Osteoblast (primary cell): ENCODE measurements at places on chromosomes 6 and 20. TPM values are rescaled to one million over a fixed set of nuclear protein-coding genes. Genes with fewer than 3 reads are reported as not detected.
A peak's percentile ranks its signal among the peaks of the same experiment; 100 is the strongest.

- H3K36me3 ChIP-seq: no peaks in the 10 kb centered on the region
- H3K27me3 ChIP-seq: no peaks in the 10 kb centered on the region
- H3K4me3 ChIP-seq: no peak overlapping the region
- H3K27ac ChIP-seq: no peak overlapping the region
These were observed 222.4 kb upstream of the JARID2 start for GRCh38 chr6:15023448-15023847.

GRCh38 chr20:23013429-23013828, 21.7 kb upstream of the SSTR4 start:
- no peak overlapping the region for H3K27ac ChIP-seq
- H3K4me3 ChIP-seq: no peak overlapping the region

DNA sequence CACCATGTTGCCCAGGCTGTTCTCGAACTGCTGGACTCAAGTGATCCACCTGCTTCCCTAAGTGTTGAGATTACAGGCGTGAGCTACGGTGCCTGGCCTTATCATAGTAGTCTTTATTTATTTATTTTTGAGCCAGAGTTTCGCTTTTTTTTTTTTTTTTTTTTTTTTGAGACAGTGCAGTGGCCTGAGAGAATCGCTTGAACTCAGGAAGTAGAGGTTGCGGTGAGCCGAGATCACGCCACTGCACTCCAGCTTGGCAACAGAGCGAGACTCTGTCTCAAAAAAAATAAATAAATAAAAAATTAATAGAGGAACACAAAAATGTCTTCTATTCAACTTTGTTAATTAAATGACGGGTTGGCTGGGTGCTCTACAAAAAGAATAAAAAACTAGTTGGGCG, 12.9 kb downstream of the MAPRE1 start:
- H3K4me3 ChIP-seq: no peak overlapping the region
- no peak for DNase-seq
- H3K27ac ChIP-seq: no peak overlapping the region

- H3K27me3 ChIP-seq: no peaks in the 10 kb centered on the region
- no peak overlapping the region for H3K4me3 ChIP-seq
- H3K27ac ChIP-seq: no peak overlapping the region
- no peak for DNase-seq
- peaks cover 79% of the 10 kb centered on the region for H3K36me3 ChIP-seq
- peaks cover 11% of the 10 kb centered on the region for H3K4me1 ChIP-seq
These were observed 25.3 kb downstream of the SNX5 start for GRCh38 chr20:17943343-17943742.

DNA sequence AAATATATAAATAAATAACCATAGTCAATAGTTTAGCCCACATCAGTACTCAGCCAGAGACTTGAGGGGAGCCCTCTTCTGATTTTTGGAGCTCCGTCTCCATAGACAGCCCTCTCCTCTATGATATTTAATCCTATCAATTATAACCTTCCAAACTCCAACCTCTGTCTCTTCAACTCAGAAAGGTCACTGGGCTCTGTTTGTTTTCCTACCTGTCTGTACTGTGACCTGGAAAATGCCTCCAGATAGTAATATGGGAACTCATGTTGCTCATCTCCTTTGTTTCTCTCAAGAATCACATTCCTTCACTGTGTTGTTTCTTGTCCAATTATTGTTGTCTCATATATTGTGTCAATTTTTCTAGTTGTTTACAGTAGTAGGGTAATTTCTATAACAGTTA, 409.7 kb downstream of the CDKAL1 start:
- no peaks in the 10 kb centered on the region for H3K4me1 ChIP-seq
- no peak for DNase-seq
- H3K4me3 ChIP-seq: no peak overlapping the region
- H3K36me3 ChIP-seq: no peaks in the 10 kb centered on the region
- no peak overlapping the region for H3K27ac ChIP-seq

DNA sequence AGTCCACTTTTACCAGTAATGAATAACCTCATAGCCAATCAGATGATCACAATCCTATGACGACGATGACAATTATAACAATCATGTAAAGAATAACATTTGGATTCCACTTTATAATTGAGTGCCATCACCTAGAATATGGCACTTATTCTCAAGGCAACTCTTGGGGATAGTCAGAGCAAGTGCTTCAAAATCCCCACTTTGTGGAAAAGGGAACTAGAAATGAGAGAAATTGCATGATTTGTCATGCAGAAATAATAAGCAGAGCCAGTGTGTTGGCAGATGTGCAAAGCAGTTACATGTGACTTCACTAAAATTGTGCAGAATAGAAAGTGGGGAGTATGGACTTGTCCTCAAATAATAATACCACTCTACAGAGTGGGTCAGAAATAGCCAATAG, 41.3 kb downstream of the FRK start:
- no peaks in the 10 kb centered on the region for H3K27me3 ChIP-seq
- no peaks in the 10 kb centered on the region for H3K36me3 ChIP-seq

GRCh38 chr20:49948178-49948577, 12.0 kb downstream of the RNF114 start:
- no peak for DNase-seq
- peak overlapping the region; percentile 78 for H3K27ac ChIP-seq
- no peaks in the 10 kb centered on the region for H3K27me3 ChIP-seq
- peaks cover 69% of the 10 kb centered on the region for H3K36me3 ChIP-seq

GRCh38 chr6:47599512-47599911, 98.9 kb upstream of the ADGRF4 start:
- H3K27ac ChIP-seq: no peak overlapping the region
- no peaks in the 10 kb centered on the region for H3K36me3 ChIP-seq
- H3K4me3 ChIP-seq: no peak overlapping the region
- no peaks in the 10 kb centered on the region for H3K4me1 ChIP-seq

GRCh38 chr6:12545619-12546409, 170.8 kb upstream of the PHACTR1 start:
- peaks cover 19% of the 10 kb centered on the region for H3K4me1 ChIP-seq
- no peak for DNase-seq
- peak overlapping the region; percentile 55 for H3K27ac ChIP-seq
- no peak overlapping the region for H3K4me3 ChIP-seq

DNA sequence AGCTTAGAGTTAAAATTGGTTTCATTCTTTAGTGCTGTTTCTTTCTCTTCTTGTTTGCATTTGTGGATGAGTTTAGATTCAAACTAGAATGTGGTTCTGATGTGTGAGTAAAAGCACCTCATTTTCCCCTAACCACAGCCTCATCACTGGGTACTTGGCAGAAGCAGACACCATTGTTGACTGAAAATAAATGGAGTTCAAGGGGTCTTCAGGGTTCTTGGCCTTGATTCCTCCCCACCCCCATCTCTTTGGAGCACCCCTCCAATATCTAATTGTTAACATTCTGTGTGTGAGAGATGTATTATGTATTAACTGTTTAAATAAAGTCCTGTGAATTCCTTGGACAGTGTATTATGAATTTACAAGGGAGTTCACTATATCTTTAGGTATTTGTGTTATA, 59.6 kb downstream of the JARID2 start:
- peaks cover 26% of the 10 kb centered on the region for H3K4me1 ChIP-seq
- no peaks in the 10 kb centered on the region for H3K27me3 ChIP-seq
- H3K4me3 ChIP-seq: no peak overlapping the region

- peak; percentile 79 for DNase-seq
- no peak overlapping the region for H3K27ac ChIP-seq
- H3K4me1 ChIP-seq: peaks cover 7% of the 10 kb centered on the region
- no peaks in the 10 kb centered on the region for H3K36me3 ChIP-seq
These were observed 34.3 kb upstream of the TCF21 start for GRCh38 chr6:133854364-133855275.

GRCh38 chr20:36319356-36320260, 13.5 kb downstream of the DLGAP4 start:
- H3K36me3 ChIP-seq: no peaks in the 10 kb centered on the region
- peak; percentile 58 for DNase-seq
- H3K27me3 ChIP-seq: no peaks in the 10 kb centered on the region
- H3K4me3 ChIP-seq: no peak overlapping the region

GRCh38 chr20:34437330-34437986, 74.4 kb downstream of the ITCH start:
- peaks cover 42% of the 10 kb centered on the region for H3K36me3 ChIP-seq
- H3K27ac ChIP-seq: peak overlapping the region; percentile 42
- H3K4me1 ChIP-seq: peaks cover 3% of the 10 kb centered on the region
- peak; percentile 55 for DNase-seq
- H3K27me3 ChIP-seq: no peaks in the 10 kb centered on the region

DNA sequence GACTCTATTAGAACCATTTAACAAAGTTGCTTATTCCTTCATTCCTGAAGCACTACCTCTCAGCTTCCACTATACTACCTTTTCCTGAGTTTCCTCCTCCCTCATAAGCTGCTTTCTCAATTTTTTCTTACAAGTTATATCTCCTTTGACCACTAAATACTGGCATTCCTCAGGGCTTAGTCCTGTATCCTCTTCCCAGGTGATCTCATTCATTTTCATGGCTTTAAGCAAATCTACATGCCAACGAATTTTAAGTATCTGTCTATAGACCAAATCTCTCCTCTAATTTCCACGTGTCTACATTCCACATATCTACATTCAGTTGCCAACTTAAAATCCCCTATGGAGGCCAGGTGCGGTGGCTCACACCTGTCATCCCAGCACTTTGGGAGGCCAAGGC, 134.7 kb downstream of the BTBD9 start:
- H3K27ac ChIP-seq: no peak overlapping the region
- H3K4me1 ChIP-seq: peaks cover 13% of the 10 kb centered on the region
- no peak overlapping the region for H3K4me3 ChIP-seq
- no peaks in the 10 kb centered on the region for H3K36me3 ChIP-seq

DNA sequence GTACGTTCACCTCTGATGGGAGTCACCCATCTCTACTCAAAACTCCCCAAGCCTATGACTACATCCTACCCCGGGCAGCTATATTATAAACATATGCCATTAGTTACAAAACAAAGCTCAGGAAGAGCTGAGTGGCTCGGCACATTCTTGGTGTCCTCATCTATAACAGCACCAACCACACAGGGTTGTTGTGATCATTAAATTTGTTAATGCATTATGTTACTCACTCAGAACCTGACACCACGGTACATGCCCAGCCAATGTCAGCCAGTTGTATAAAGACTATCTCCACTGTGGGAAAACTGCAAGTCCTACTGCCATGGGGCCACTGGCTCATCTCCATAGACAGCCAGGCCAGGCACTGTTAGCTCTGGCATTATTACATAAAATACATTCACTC, 7.7 kb downstream of the CDK5RAP1 start:
- H3K27ac ChIP-seq: no peak overlapping the region
- no peak overlapping the region for H3K4me3 ChIP-seq
- DNase-seq: no peak
- H3K4me1 ChIP-seq: no peaks in the 10 kb centered on the region
- no peaks in the 10 kb centered on the region for H3K27me3 ChIP-seq

DNA sequence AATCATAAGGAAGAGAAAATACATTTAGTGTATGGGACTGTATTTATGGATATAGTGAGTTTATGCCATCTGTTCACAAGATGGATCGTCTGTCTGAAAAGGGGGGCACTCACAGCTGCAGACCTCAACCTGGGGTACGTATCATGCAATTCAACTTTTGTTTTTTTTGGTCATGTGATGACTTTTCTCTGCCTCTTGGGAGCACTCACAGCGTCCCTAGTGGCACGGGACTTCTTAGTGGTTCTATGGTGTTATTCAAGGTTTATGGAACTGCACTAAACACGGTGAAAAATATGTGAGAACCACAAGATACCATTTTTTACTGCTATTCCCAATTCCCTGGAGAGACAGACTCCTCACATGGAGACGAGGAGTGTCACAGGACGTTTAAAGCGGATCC, 60.4 kb upstream of the MPC1 start:
- no peaks in the 10 kb centered on the region for H3K4me1 ChIP-seq
- no peaks in the 10 kb centered on the region for H3K27me3 ChIP-seq
- H3K36me3 ChIP-seq: peaks cover 5% of the 10 kb centered on the region
- no peak overlapping the region for H3K27ac ChIP-seq
- no peak for DNase-seq

- no peak overlapping the region for H3K4me3 ChIP-seq
- H3K27me3 ChIP-seq: no peaks in the 10 kb centered on the region
- DNase-seq: peak; percentile 47
- no peak overlapping the region for H3K27ac ChIP-seq
- no peaks in the 10 kb centered on the region for H3K4me1 ChIP-seq
- no peaks in the 10 kb centered on the region for H3K36me3 ChIP-seq
These were observed 621.5 kb upstream of the CDH4 start for GRCh38 chr20:60630609-60631008.

DNA sequence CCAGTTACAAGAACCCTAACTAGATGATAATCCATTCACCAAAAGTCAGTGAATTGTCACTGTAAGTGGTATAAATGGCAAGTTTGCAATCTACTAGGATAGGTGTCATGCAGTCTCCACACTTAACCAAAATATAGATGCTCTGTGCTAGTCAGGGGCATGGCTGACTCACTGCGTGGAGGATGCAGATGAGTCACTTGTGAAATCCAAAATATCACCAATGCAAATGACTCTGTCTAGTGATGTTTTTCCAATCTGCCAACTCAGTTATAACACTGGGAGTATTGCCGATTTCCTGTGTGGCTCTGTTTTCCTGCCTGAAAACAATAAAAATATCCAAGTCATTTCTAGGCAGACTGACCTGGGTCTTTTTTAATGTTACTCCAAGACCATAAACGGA, 47.8 kb upstream of the NRSN1 start:
- peak; percentile 39 for DNase-seq
- no peaks in the 10 kb centered on the region for H3K36me3 ChIP-seq
- H3K4me1 ChIP-seq: no peaks in the 10 kb centered on the region
- no peaks in the 10 kb centered on the region for H3K27me3 ChIP-seq

The PRDM13 gene
- total RNA-seq: not detected in 2 replicates

The SLC17A3 gene
- not detected in 2 replicates for total RNA-seq

The DDX43 gene
- 5.0 and 8.7 TPM in 2 replicates for total RNA-seq

The WFDC12 gene
- not detected in 2 replicates for total RNA-seq

The ZSCAN12 gene
- total RNA-seq: 8.3 and 10.1 TPM in 2 replicates

The PACSIN1 gene
- not detected in 2 replicates for total RNA-seq

The HLA-DRB1 gene
- 1.1 and 19.7 TPM in 2 replicates for total RNA-seq

The GRM4 gene
- total RNA-seq: 0.36 TPM in 1 of 2 replicates, not detected in the other
